Kasumi-1 (cell line): ENCODE measurements at places on chromosomes 12 and 14.

GRCh38 chr14:65849091-65849490 is 436.6 kb downstream of the FUT8 start:
- no peak for DNase-seq

- DNase-seq = no peak
Measured at GRCh38 chr14:94964931-94965330, 192.4 kb downstream of the DICER1 start.

DNA sequence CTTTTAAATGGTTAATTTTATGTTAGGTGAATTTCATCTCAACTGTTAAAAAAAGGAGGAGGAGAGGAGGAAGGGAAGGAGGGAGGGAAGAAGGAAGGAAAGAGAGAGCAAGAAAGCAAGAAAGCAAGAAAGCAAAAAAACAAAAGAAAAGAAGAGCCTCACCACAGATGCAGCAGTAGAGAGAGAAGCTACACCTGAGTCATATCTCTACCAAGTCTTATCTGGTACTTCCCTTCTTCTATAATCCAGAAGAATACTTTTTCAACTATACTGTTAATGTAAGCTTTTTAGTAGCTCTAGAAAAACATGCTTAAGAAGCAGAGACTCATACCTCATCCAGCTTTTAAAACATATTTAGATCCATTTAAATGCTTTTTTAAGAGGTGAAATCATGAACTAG is 5.6 kb upstream of the IL26 start:
- DNase-seq = no peak

GRCh38 chr12:32894566-32894965 is 2.0 kb downstream of the PKP2 start:
- DNase-seq = peak; percentile 22

- DNase-seq = no peak
Measured at GRCh38 chr14:31395572-31396205, 24.7 kb downstream of the HEATR5A start.

DNA sequence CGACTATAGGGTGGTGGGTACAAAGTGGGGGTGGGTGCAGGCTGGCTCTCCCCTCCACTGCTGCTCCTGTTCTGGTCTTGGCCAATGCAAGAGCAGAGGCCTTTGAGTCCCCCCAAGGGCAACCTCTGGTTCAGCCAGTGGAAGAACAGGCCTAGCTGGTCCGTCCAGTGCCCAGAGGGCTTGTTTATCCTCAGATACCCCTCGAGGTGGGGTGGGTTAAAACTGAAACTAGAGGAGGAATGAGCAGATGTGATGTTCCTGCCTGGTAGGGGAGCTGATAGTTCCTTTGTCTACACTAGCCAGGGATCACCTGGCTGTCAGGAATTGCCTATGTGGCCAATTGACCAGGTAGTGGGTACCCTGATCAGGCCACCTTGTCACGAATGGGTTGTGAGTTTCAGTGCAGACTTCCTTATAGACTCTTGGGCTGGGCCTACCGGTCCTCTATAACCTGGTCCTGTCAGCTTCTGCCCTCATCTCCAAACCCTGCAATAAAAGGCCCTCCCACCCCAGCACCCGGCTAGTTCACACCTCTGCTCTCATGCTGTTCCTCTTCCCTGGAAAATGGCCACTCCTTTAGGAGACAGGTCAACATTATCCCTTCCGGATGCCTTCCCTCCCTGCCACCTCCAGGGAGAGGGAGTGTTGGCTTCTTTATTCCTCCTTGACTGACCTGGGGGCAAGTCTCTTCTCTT is 10.7 kb upstream of the HSP90AA1 start:
- no peak for DNase-seq

GRCh38 chr12:108668542-108668941 is 34.8 kb upstream of the SELPLG start:
- no peak for DNase-seq

DNA sequence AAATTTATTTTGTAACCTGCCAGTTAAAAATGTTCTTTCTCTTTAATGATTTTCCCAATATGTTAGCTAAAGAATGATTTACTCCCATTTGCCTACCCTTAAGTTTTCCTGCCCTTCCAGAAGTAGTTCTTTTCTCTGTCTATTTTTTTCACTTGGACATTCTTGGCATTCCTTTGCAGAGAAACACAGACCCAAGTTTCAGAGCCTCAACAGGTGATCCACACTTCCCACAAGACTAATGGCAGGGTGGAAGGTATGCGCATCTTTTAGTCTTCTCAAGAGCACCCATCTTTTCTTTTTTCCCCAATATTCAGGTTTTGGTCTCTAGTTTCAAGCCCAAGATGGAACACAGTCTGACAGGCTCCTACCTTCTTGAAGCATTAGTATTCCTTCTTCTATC is 420.7 kb downstream of the ADAMTS20 start:
- DNase-seq = no peak
